ENCODE measurements at places on chromosomes 16 and 17.
A peak's percentile ranks its signal among the peaks of the same experiment; 100 is the strongest.

DNA sequence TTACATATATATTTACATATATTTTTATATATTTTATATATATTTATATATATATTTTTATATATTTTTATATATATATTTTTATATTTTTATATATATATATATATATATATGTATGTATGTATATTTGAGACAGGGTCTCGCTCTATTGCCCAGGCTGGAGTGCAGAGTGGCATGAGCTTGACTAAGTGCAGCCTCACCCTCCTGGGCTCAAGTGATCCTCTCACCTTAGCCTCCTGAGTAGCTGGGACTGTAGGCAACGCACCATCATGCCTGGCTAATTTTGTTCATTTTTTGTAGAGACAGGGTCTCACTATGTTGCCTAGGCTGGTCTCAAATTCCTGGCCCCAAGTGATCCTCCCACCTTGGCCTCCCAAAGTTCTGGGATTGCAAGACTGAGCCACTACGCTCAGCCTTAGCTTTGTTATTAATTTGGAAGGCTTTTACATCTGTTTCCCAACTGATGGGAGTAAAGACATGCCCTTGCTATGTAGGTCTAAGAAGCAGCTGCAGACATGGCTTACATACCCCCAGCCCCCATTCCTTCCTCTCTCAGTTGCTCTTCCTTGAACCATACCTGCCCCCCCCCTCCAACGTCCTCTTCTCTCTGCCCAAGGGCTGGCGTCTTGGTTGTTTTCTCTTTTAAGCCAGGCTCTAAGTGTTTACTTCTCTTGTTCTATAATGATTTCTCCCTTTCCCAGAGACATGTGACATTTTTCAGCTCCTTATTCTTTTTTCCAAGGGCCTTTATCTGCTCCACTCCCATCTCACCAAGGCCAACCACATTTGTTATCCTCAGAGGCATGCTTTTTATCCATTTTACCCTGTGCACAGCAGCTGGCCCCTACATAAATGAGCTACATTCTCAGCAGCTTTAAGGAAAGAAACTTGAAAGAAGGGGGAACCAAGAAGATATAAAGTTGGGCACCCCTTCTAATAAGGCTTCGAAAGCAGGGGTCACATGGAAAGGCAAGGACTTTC is 64.2 kb upstream of the ATF7IP2 start:
- no peak for DNase-seq

GRCh38 chr16:78894886-78895285 is 705.7 kb downstream of the MAF start:
- no peak for DNase-seq

DNA sequence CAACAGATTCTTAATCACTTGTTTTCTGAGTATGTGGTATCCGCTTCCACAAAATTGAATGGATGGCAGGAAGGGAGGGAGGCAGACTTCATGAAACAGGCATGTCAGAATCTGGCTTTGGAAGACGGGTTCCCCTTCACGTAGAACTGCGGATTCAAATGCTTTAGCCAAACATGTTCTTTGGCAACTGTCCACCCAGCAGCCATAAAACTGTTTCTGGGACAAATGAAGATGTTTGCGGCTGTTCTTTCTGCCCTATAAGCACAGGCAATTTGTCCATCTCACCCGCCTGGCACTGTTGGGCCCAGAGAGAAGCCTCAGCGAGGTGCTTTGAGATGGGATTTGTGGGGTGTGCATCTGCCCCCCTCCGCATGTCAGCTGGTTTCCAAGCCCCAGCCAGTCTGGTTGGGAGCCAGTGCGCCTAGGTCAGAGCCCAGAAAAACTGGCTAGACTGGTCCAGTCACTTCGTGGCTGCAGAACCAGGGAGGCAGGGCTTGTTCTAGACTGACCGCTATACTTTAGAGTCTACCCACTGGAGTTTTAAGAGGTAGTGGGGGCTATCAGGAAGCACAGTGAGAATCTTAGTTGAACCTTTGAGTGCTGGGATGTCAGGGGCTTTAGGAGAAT is 6.3 kb downstream of the CRHR1 start:
- DNase-seq: no peak

GRCh38 chr16:31456988-31457360 is 2.3 kb upstream of the ARMC5 start:
- no peak for DNase-seq

GRCh38 chr16:65285128-65286048 is 163.5 kb upstream of the CDH11 start:
- DNase-seq: no peak

DNA sequence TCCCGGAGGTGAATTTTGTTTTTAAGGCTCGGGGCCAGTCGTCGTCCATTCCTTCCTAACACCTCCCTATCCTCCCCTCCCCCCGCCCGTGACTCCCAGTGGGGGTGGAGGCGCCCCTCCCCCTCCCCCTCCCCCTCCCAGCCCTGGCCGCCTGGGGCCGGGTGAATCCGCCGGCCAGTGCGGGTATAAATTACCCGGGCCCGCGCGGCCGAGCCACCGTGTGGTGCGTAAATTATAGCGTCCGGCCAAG is 2.0 kb upstream of the GSE1 start:
- peak; percentile 47 for DNase-seq

- DNase-seq: no peak
These were observed 45.3 kb upstream of the MSI2 start for GRCh38 chr17:57210972-57211411.

GRCh38 chr17:78219396-78220150 is 5.5 kb downstream of the BIRC5 start:
- no peak for DNase-seq

- no peak for DNase-seq
These were observed 6.3 kb upstream of the C1QTNF8 start for GRCh38 chr16:1102333-1102700.

DNA sequence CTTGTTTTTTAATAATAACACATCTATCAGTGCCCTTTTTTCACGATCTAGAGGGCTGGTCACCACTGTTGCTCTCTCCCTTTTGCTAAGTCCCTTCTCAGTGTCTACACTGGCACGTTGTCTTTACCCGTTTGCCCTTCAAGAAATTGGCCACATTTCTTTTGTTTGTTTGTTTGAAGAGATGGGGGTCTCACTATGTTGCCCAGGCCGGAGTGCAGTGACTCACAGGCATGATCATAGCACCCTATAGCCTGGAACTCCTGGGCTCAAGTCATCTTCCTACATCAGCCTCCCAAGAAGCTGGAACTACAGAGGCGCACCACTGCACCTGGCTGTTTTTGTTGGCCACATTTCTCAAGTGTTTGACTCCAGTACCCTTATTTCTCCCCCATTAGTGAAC is 138.0 kb upstream of the AXIN2 start:
- no peak for DNase-seq

- DNase-seq: no peak
These were observed 156.6 kb upstream of the SDK2 start for GRCh38 chr17:73800893-73801292.

DNA sequence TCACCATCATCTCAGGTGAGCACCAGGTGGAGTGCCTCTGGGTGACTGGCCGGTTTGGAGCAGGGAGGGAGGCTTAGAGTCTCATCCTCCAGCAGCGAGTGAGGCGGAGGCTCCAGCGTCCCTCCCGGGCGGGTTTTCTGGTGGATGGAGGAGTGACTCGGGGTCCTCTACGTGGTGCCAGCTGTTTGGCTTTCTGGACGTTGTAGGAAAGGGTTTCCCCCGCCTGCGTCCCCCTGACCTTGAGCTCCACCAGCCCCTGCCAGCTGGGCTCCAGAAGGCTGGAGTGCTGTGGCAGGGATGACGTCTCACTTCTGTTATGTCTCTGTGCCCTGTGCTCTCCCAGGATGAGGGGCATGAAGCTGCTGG is 522 bp downstream of the DNASE1 start:
- DNase-seq: no peak

DNA sequence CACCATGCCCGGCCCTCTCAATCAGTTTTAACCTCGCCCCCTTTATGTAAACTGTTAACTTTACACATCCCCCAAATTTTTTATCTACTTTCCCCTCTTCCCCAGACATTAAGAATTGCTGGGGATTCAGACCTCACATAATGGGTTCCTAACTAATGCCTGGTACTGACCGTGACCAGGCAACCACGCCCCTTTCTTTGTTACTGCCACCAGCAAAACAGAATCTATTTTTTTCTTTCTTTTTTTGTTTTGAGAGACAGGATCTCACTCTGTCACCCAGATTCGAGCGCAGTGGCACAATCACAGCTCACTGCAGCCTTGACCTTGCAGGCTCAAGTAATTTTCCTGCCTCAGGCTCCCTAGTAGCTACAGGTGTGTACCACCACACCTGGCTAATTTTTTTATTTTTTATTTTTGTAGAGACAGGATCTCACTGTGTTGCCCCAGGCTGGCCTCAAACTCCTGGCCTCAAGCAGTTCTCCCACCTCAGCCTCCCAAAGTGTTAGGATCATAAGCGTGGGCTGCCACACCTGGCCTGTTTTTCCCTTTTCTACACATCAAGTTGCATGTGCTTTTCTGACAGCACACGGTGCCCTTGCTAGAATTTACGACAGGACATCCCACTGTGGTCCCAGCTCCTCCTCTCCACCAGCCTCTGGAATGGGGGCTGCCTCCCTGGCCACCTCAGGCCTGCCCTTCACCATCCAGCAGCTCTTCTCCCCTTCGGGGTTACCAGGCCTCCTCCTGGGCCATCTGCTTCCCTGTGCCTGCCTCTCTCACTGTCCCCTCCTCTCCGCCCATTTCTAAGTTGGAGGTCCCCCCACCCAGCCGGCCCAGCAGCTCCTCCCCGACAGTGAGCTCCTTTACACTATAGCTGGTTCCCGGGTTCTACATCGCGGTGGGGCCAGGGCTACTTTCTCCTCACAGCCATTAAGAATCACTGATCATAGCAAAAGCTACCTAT is 10.8 kb downstream of the CPNE2 start:
- DNase-seq: no peak

DNA sequence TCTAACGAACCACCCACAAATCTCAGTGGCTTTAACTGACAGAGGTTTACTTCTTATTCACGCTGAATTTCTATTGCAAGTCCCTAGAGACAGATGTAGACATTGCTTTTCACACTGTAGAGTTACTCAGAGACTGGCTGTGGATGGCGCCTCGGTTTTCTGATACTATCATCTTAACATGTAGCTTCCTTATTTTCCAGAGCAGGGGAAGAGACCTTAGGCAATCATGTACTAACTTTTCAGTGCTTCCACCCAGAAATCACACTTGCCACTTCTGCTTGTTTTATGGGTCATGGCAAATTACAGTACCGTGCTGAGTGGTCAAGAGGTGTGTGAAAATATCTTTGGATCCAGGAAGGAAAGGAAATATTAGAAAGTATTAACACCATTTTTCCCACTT is 65.4 kb downstream of the MAF start:
- no peak for DNase-seq

DNA sequence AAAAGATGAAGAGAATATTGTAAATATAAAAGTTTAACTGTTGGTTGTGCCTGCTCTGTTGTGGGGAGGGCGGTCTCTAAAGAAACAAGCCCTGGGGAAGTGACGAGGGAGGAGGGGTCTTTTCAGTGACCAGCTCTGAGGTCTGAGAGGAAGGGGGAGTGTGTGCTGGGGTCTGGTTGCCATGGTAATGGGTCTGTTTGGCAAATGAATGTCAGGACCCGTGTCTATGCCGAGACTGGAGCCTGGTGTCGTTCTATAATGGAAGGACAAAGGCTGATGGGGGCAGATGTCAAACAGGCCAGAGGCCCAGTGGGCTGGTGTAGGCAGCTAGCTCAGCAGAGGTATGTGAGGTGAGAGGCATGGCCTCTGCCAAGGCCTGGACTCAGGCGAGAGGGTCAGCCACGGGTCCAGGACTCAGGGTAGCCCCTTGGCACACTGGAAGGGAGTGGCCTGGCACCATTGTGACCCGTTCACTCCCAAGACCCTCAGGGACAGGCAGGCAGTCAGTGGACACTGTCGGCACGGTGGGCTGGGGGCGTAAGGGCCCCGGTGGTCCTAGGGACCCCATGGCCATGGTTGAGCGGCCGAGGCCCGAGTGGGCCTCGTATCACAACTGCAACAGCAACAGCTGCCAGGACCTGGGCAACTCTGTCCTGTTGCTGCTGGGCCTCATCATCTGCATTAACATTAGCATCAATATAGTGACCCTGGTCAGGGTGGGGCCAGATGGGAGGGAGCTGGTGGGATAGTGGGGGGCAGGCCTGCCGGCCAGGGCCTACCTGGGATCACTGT is at the start of gene SPEM1:
TSS of gene SPEM1 (plus strand) at position 506 of the 792 bp plus-strand sequence. CDS start at position 567, 61 bp downstream.
- DNase-seq: no peak

GRCh38 chr17:80738020-80738808 is 193.6 kb downstream of the RPTOR start:
- DNase-seq: no peak

DNA sequence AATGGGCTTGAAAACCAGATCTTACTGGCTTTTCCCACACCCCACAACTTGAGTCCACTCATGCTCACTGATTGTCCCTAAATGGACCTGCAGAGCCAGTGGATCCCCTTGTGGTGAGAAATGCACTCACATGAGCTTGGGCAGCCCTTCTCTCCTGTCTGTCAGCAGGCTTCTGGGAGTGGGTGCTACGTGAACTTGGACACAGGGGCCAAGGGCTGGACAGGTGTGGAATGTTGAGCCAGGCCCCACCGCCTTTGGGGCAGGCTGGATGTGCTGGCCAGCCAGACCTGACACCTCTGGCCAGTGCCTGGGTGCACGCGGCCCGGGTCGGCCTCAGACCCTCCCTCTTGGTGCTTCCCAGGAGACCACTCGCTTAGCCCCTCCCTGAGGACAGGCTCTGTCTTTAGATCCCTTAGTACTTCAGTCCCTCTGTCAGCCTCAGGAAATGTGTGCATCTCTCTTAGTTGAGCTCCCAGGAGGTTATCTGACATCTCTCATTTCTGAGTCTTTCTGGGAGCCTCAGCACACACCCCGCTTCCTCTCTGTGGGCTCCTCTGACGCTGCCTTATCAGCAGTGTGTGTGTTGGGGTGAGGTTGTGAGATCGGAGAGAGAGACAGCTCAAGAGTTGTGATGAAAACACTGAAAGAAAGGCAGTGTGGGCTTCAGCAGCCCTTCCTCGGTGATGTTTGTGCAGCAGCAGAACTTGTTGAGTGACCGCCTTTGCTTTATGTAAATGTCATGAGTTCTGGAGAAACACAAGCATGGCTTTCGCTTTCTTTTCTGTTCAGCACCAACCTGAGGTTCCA is 117.0 kb downstream of the RAB11FIP4 start:
- DNase-seq: no peak

DNA sequence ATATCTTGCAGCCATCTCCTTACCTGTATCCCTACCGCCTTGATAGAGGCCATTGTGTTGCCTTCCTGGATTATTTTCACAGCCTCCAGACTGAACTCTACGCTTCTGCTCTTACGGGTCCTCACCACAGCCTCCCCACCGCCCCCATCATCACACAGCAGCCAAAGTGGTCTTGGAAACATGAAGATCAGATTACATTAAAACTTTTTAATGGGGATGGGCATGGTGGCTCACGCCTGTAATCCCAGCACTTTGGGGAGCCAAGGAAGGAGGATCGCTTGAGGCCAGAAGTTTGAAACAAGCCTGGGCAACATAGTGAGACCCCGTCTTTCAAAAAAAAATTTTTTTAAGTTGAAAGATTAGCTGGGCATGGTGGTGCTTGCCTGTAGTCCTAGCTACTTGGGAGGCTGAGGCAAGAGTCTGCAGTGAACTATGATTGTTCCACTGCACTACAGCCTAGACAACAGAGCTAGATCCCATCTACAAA is 150.5 kb downstream of the NPIPB5 start:
- DNase-seq: no peak

DNA sequence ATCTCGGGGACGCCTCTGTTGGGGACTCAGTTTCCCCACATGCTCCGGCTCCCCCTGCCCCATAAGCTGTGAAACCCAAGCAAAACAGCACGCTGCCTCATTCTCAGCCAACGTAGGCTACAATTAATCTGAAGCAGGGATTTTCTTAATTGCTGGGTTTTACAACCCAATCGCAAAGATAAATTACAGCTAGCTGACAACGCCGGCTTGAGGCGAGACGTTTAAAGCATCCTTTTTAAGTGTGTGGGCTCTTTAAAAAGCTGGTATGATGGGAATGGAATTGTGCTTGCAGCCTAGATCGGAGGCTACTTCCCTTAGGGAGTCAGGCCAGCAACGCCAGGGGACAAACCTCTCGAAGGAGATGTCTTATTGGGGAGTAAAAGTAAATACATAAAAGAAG is 185.3 kb downstream of the ZNF423 start:
- no peak for DNase-seq

Data from NCI-H1930 (cell line).